ENCODE measurements at places on chromosomes 4 and X. TPM values are rescaled to one million over a fixed set of nuclear protein-coding genes. Genes with fewer than 3 reads are reported as not detected.

The DMP1 gene
- not detected for total RNA-seq

The NAP1L5 gene
- total RNA-seq: 6.6 TPM

The PAGE2 gene
- total RNA-seq: not detected

The SMIM43 gene
- not detected for total RNA-seq

The NIPAL1 gene
- total RNA-seq: 1.4 TPM

The SPANXD gene
- not detected for total RNA-seq

The PIM2 gene
- 9.1 TPM for total RNA-seq

The LNX1 gene
- total RNA-seq: 8.9 TPM

The GAGE12H gene
- not detected for total RNA-seq

The STX18 gene
- 10.8 TPM for total RNA-seq

The F8A2 gene
- not detected for total RNA-seq

The IL2 gene
- total RNA-seq: not detected

All from right atrium auricular region (tissue), 2 donors.